Inflammatory macrophage (primary cell): ENCODE measurements at places on chromosomes 5 and 9.

- no peak for DNase-seq
Observed at GRCh38 chr5:111310711-111311620, 86.8 kb downstream of the CAMK4 start.

DNA sequence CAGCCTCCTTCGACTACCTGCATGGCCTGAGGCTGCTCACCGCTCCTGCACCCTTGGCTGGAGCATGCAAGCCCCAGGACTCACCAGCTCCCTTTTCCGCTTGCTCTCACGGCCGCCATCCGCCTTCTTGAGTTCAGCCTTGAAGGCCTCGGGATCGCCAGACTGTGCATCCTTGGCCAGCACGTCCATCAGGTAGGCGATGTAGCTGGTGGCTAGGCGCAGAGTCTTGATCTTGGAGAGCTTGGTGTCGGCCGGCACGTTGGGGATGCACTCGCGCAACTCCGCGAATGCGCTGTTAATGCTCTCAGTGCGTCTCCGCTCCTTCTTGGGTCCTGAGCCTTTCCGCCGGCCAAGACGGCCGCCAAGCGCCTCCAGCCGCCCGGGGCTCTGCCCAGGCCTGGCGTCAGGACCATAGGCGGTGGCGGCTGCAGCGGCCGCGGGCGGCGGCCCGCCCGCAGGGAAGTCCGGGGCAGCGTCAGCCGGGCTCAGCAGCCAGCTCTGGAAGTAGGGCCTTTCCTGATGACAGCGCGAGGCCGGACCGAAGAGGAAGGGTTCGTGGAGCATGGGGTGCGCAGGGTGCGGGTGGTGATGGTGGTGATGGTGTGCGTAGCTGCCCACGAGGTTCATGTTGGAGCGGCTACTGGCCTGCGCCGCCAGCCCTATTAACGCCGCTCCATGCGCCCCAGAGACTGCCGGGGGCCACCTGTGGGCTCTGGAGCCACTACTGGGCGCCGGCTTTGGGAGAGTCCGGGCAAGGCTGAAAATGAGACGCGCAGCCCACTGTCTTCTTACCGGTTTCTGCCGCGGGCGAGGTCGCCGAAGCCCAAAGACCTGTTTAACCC, 424 bp downstream of the HAND1 start:
- DNase-seq, result no peak

GRCh38 chr5:40227366-40227765, 452.3 kb upstream of the PTGER4 start:
- DNase-seq, result no peak

- DNase-seq, result no peak
Observed at GRCh38 chr9:95880021-95880690, 4.7 kb downstream of the ERCC6L2 start.

- no peak for DNase-seq
Observed at GRCh38 chr9:135783540-135784245, 81.7 kb downstream of the KCNT1 start.

GRCh38 chr5:160788102-160788660, 63.8 kb downstream of the ATP10B start:
- no peak for DNase-seq

GRCh38 chr5:565782-566440, 41.7 kb upstream of the SLC9A3 start:
- DNase-seq, result no peak

GRCh38 chr9:5089737-5090136, 95.7 kb downstream of the INSL6 start:
- DNase-seq, result no peak

DNA sequence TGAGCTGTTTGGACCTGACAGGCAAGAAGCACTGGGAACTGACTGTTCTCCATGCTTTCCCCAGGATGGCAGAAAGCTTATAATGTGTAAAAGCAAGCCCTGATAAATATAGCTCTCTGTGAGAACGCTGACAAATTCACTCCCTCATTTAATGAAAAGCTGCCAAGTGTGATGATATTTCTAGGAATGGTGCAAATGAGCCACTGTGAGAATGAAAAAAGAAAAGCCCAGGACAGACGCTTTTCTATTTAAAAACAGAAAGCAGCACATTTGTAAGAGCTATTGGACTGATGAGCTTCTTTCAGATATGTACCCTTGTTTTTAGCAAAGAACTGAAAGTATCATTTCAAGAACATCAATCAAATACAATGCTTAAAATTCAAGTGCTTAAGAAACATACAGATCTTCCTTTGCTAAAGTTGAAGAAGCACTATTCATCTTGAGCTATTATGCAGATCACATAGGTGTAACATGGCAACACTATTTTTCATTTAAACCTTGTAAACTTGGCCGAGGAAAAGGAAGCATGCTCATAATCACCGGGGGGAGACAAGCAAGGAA, 842.6 kb upstream of the ACO1 start:
- DNase-seq, result no peak

GRCh38 chr5:96434201-96434645, 1.2 kb upstream of the PCSK1 start:
- DNase-seq, result peak; percentile 34

GRCh38 chr5:68740226-68740910, 353.4 kb upstream of the SLC30A5 start:
- DNase-seq, result no peak

GRCh38 chr5:159734366-159734765, 181.9 kb upstream of the ADRA1B start:
- DNase-seq, result no peak

DNA sequence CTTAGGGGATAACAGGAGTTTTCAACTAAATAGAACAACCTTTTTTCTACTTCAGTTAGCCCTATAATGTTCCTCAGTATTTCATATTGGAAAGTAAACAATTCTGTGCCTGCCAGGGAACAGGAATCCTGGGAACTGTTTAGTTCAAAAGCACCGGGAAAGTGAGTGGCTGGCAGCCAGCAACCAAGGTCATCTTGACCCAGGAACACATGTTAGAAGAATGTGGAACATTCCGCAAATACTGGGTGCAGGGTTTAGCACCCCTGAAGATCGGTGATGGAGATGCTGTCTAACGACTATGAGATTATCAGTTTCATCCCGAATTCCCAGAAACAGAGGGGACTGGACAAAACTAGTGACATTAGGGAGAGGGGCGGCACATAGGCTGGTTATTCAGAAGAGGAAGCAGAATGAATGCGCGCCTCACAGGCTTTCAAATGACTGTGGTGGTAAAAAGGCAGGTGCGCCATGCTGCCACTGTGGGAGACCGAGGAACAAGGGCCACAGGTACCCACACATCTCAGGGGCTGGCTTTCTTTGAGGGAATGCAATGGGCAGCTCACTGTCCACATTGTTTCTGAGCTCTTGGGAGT, 51.2 kb downstream of the IPPK start:
- DNase-seq, result no peak
